ENCODE measurements at places on chromosomes 3 and 15.

- DNase-seq: no peak
Observed at GRCh38 chr3:140552898-140553297, 125.0 kb upstream of the TRIM42 start.

GRCh38 chr15:77812664-77813063, 180.0 kb upstream of the LINGO1 start:
- DNase-seq: no peak

GRCh38 chr3:106729481-106729880, 647.8 kb upstream of the CCDC54 start:
- no peak for DNase-seq

DNA sequence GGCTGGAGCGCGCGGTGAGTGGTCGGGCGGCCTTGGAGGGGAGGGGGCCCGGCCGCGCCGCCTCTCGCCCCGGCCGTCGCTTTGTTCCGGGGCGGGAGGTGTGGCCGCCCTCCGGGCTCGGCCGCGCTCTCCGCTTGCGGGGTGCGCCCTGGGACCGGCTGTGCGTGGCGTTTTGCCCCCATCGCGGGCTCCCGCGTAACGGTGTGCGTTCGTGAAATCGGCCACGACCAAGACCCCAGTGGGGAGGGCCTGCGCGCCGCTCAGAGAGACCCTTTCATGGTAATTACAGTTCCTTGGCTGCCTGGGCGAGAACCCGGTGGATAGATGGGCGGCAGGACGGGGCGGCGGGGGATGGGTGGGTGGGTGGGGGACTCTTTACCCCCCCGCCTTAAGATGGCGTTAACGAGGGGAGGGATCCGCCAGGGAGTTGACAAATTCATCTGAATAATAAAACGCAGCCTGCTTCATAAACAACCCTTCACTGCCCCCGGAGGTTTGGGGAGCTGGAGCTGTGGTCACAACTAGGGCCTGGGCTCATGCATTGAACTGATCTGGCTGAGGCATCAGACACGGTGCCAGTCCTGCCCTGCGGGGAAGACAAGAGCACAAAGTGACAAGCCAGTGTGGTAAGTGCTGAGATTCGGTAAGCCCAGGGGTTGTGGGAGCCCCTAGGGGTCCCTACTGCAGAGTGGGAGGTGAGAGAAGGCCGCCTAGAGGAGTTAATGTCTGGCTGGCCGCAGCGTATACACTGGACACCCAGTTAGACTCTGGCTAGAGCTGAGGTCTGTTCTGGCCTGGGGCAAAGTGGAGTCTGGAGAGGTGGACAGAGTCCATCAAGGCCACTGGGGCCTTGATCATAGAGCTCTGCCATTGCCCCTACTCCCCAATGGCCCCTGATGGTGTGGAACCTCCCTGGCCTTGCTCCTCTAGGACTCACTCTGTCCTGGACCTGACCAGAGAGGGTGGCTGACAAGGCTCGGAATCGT, 668 bp downstream of the MRAS start:
- DNase-seq: peak; percentile 50

DNA sequence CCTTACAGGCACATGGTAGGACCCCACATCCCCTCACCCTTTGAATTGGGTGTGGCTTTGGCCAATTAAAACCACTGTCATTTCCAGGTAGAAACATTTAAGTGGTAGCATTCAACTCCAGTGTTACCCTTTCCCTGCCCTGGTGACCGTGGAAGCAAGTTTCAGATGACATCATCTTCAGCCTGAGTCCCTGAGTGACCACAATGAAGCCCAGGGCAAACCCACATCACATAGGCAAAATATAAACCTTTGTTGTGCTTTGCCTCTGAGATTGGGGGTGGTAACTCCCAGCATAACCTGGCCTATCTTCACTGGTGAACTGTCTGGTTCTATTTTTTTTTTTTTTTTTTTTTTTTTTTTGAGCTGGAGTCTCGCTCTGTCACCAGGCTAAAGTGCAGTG, 404.0 kb upstream of the WNT5A start:
- DNase-seq: no peak

DNA sequence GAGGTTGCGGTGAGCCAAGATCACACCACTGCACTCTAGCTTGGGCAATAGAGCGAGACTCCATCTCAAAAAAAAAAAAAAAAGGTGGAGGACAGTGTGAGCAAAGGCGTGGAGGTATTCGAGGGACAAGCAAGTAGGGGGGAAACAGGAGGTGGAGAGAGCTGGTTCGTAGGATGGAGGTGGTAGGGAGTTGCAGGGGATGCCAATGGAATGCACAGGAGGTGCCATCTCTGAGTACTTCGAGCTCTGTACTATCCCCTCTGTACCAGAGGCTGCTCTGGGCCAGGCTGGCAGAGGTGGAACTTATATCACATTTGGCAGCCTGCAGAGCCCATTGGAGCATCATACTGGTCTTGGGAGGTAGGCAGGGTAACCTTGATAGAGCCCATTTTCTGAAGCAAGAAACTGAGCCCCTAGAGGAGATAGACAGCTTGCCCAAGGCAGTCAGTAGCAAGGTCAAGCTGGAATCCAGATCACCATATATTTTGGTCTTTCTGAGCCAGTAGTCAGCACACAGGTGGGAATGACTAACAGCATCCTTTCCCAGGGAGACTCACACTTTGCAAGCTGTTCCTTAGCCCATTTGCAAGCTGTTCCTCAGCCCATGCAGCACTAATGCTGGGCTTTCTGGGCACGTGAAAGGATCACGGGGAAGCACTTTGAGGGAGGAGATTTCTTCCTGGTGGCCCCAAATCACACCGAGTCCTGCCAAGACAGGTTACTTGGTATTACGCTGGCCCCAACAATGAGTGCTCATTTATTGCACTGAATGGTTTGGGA, 9.2 kb upstream of the CCDC33 start:
- DNase-seq: no peak

GRCh38 chr15:45454814-45455213, 67.7 kb downstream of the SLC30A4 start:
- no peak for DNase-seq

DNA sequence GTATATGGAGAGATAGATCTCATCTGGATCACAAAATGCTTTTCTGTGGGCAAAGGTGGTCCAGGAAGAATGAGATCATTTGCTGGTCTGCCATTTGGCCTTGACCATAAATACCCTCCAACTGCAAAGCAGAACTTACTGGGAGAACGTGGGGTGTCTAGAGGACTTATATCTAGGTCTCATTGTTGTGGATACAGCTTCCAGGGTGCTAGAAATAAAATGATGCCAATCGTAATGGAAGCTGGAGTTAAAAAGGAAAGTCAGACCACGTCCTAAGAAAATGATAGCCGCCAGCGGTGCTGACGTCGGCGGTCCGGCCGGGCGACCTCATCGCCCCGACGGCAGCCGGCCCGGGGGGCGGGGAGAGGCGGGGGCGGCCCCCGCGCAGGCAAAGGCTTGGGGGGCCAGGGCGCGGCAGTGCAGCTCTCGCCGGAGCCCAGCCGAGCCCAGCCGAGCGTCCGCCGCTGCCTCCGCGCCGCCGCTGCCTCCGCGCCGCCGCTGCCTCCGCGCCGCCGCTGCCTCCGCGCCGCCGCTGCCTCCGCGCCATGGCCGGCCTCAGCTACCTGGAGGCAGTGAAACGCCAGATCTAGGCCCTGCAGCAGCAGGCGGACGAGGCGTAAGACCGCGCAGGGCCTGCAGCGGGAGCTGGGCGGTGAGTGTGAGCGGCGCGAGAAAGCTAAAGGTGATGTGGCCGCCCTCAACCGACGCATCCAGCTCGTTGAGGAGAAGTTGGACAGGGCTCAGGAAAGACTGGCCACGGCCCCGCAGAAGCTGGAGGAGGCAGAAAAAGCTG, 89.5 kb downstream of the EOMES start:
- peak; percentile 63 for DNase-seq

- DNase-seq: no peak
Observed at GRCh38 chr15:92869263-92869940, 30.7 kb upstream of the CHD2 start.

DNA sequence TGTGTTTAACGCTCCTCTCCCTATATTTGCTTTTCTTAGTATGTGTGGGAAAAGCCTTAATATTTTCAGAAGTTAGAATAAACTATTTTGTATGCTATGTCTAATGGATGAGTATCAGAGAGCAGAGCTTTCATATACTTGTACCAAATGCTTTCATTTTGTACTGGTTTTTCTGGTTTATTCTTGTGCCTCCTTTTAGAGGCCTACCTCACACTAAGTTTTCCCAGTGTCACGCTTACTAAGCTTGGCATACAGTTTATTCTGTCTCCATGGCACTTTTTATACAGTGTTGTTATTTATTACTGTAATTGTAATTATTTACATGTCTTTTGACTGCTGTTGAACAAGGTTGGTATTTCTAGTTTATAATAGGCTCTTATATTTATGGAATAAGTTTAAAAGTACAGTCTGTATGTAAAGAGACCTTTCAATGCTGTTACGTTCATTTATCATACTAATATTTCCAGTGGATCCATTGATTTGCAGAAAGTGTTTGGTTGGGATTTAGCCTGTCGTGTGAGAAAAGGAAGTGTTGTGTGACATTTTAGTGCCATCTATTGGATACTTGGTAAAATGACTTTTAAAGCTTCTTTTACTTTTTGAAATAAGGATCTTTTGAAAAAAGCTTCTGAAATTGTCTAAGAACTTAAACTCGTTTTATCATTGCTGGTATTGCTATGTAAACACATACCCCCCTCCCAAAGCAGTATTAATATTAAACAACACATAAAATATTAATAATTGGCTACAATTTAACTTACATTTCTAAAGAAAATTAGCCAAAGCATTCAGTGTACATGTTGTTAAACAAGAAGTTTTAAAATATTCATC, 5.2 kb upstream of the EBLN2 start:
- DNase-seq: no peak
